ENCODE measurements at places on chromosomes 3 and 15. TPM values are rescaled to one million over a fixed set of nuclear protein-coding genes. Genes with fewer than 3 reads are reported as not detected.

DNA sequence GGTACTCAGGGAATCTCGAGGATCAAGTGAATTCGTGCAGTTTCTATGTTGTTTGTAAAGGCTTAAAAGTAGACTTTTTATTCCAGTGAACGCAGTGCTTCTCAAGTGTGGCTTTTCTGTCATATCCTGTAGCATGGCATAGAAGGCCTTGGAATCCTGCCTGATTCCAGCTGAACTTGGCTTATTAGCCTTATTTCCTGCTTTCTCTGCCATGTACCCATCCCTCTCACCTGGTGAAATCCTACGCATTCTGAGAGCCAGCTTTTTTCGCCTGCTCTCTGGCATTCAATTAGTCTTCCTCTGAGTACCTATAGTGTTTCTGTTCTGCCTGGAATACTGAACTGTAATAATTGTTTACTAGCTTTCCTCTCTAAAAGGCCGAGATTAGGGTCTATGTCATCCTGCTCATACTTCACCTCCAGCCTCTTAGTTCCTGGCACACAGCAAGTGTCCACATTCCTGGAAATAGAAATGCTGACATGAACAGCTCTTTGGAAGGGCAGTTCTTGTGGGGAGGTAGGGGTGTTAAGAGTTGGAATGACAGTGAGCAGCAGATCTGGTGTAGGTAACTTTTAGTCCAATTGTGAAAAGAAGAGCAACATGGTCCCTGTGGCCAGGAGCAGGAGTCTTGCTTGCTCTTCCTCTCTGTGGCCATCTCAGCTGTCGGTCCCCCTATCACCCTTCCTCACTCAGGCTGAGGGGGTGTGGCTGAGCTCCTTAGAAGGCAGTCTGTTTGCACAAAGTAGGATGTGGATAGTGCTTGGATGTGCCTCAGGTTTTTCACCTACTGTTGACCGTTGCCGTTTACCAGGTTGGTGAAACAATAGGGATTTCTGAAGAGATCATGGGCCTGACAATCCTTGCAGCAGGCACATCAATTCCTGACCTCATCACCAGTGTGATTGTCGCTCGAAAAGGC, 30.4 kb downstream of the SLC24A1 start:
- DNase-seq: no peak

DNA sequence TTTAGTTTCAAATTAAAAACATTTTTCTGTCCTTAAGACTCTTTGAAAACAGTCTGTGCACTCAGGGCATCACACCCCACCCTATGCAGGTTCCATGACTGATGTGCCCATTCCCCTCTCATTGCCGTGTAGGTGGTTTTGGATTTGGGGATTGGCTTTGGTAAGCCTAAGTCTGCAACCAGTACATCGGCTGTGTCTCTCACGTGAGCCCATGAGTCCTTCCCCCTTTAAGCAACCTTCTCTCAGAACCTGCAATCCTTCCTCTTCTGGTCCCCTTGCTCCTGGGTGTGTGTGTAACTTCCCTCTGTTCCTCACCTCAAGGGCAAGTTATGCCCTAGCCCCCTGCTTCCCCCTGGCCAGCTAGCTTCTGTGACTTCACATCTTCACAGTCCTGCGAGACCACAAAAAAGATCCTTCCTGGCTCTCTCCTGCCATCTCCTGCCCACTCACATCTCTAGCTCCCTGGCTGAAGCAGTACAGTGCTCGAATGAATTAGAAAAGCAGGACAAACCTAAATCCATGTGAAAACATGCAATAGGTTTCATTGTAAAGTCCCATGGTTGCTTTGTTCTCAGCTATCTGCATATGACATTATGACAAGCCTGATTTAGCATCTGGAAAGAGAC, 126.7 kb downstream of the UACA start:
- no peak for DNase-seq

DNA sequence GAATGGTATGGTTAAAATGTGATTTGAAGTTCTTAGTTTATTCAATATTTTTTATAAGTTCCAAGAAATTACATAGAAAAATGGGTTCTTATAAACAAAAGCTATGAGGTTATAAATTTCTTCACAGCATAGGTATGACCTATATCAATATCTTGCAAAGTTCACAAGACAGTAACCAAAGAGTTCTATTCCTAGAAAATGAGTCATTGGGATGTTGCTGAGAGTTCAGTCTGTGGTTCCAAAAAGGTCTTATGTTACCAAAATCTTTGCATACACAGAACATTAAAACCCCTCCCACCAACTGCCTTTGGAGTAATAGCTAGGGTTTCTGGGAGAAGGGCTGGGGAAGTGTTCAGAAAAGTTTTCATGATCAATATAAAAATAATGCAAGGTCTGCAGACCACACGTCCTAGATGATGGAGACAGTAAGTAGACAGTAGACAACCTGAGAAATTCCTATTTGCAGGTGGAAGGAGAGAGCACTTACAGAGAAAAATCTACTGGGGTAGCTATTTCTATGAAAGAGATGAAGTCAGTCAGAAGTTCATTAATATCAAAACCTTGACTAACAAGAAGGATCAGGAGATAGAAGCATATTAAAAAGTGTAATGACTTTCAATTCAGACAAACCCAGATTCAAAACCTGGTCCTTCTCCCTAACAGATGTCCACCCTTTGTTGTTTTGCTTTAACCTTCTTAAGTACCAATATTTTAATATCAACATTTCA, 279.3 kb downstream of the KCNH8 start:
- DNase-seq: no peak

GRCh38 chr15:69305204-69305931, 6.7 kb downstream of the PAQR5 start:
- DNase-seq: no peak

DNA sequence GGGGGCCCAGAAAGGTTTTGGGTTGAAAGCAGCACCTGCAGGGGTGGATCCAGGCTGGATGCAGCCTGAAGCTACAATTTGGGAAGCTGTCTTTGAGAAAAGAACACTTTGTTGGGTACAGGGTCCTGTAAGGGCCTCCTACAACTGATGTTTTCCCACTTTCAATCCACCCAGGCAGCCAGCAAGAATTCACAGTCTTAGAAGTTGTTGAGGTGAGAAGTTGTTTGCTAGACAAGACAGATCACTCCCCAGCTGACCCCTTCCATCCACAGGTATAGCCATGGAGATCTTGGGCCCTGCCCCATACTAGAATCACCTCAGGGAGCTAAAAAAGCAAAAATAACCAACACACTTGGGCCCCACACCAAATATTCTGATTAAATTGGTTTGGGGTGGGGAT, 10.3 kb upstream of the SMAD6 start:
- DNase-seq: no peak

CA12 gene
- 0.76 TPM for total RNA-seq

Data from osteocyte (in vitro differentiated cells).